Mucosa of gallbladder (tissue), 1 donor: ENCODE measurements at places on chromosomes 3 and 15.

GRCh38 chr3:82938821-82939328 is 1177.4 kb upstream of the GBE1 start:
- DNase-seq: no peak

- DNase-seq: no peak
Observed at GRCh38 chr3:183266454-183266853, 13.4 kb downstream of the B3GNT5 start.

DNA sequence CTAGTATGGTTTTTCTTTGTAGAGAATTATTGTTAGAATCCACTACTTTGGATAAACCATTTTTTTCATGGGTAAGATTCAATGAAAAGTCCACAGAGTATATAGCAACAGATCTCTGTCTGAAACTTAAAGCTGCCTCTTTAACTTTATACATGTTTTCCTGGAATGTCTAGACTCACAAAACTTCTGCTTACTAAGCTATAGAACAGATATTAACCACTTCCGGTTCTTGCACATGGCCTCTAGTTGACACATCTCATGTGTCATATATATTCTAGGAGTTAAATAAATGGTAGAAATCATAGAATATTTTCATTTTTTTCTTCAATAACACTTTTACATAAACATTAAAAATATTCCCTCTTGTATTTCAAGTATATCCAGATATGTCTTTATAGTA is 1693.9 kb downstream of the SI start:
- no peak for DNase-seq

DNA sequence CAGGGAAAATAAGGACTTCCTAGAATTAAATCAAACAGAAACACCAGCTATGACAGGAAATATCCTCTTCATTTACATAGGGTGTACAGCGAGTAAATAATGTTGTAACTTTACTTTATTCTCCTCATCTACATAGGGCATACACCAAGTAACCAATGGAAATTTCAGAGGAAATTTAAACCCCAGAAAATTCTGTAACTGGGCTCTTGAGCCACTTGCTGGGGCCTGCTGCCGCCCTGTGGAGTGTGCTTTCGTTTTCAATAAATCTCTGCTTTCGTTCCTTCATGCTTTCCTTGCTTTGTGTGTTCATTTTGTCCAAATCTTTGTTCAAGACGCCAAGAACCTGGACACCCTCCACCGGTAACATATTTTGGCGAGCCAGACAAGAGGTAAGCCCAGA is 990.4 kb upstream of the CADM2 start:
- no peak for DNase-seq

- no peak for DNase-seq
Observed at GRCh38 chr3:106337116-106337515, 468.3 kb upstream of the CBLB start.

- DNase-seq: no peak
Observed at GRCh38 chr3:174417573-174417972, 441.6 kb upstream of the NAALADL2 start.

GRCh38 chr3:46674031-46674845 is 19.2 kb downstream of the ALS2CL start:
- no peak for DNase-seq

DNA sequence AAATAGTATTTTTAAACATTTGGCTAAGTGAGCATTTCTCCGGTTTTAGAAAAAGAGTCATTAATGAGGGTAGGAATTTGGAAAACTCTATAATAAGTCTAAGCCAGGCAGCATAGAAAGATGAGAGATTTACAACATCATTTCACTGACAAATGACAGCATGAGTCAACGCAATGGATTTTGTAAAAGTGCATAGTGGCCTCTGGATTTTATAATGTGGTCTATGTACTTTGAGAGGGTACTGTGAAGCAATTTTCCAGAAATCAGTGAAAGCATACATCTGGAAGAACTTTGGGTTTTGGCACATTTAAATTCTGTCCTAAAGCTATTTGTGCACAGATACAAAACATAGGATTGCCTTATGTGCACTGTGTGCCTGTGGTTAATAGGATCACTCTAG is 130.8 kb upstream of the CCNL1 start:
- DNase-seq: no peak

GRCh38 chr3:43883729-43884396 is 193.1 kb downstream of the ABHD5 start:
- no peak for DNase-seq
